ENCODE measurements at places on chromosomes 11 and 22. TPM values are rescaled to one million over a fixed set of nuclear protein-coding genes. Genes with fewer than 3 reads are reported as not detected.

Gene OVCH2
- not detected for total RNA-seq

Gene OR8G5
- total RNA-seq, result not detected

Gene ABCC8
- 0.91 TPM for total RNA-seq

Gene ATP5MG
- 748 TPM for total RNA-seq

- DNase-seq, result no peak
These were observed 408.9 kb downstream of the OPCML start for GRCh38 chr11:133123366-133123765.

DNA sequence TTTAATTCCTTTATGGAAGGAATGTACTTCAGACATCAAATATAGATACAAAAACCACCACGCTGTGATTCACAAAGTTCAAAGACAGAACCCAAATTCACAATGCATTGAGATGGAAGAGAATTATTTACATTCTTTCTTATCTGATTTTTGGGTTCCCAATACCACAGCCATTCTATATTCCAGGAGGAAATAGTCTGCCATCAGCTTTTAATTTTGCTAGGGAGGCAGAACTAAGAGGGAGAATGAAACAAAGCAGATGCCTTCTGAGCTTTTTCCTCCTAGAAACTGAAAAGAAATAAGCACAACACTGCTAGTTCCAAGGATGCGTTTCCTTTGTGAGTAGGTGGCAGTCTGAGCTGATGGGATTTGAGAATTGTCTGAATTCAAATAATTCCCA lies 283.0 kb upstream of the NARS2 start:
- no peak for DNase-seq

- peak; percentile 22 for DNase-seq
These were observed 3.6 kb upstream of the TSSK2 start for GRCh38 chr22:19127329-19128008.

- DNase-seq, result peak; percentile 30
These were observed 49.7 kb upstream of the SHISAL1 start for GRCh38 chr22:44362249-44363012.

GRCh38 chr11:121123496-121124069 lies 22.5 kb downstream of the TECTA start:
- DNase-seq, result no peak
